A549 treated with CpdA at 1 μM for 4 hours (cell line): ENCODE measurements at places on chromosomes 5 and 9. TPM values are rescaled to one million over a fixed set of nuclear protein-coding genes. Genes with fewer than 3 reads are reported as not detected.

The ZNF608 gene
- total RNA-seq, result 0.33 to 0.44 TPM (median 0.37 TPM) in 5 replicates

The PCDHA9 gene
- total RNA-seq, result not detected in 5 replicates

The SPAAR gene
- total RNA-seq, result not detected in 5 replicates

The PCDHGA5 gene
- 0.11 to 0.17 TPM (median 0.15 TPM) in 5 replicates for total RNA-seq
